ENCODE measurements at places on chromosomes 7 and 10.

DNA sequence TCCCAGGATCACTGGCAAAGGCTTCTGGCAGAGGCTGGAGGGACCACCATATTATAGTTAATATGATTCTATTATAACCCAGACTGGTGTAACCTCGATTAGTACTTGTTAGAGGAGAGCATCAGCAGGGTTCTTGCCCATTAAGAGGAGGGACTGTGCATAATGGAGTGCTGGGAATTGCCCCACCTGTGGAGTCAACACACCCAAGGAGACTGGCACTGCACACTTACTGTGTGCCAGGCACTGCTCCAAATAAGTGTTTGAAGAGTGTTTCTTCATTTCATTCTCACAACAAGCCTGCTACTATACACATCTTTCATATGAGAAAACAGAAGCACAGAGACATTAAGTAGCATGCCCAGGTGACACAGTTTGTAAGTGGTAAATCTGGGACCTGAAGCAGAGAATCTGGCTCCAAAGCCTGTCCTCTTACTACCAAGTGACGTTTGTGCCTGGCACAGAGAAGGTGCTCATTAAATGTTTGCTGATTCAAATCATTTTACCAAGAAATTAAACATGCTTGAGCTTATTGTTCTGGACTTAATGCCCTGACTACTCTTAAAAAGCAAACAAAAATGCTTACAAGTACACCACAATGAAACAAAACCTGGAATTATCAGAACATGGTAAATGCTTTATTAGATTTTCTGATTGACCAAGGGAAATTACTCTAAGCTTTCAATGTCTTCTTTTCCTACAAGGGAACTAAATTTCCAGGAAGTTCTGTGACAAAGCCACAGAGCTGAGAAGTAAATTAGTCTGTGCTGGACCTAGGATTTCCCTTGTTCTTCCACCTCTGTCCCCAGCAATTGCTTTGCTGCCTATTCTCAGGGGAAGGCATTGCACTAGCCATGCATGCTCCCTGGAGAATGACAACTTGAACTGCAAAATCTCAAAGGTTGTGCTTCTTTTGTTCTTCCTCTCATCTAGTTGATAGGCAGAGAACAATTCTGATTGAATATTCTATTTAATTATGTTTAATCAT is 809 bp downstream of the SLC13A1 start:
- no peak overlapping the region for H3K4me3 ChIP-seq
- no peaks in the 10 kb centered on the region for H3K36me3 ChIP-seq
- no peaks in the 10 kb centered on the region for H3K4me1 ChIP-seq
- no peaks in the 10 kb centered on the region for H3K27me3 ChIP-seq
- H3K27ac ChIP-seq = no peak overlapping the region

DNA sequence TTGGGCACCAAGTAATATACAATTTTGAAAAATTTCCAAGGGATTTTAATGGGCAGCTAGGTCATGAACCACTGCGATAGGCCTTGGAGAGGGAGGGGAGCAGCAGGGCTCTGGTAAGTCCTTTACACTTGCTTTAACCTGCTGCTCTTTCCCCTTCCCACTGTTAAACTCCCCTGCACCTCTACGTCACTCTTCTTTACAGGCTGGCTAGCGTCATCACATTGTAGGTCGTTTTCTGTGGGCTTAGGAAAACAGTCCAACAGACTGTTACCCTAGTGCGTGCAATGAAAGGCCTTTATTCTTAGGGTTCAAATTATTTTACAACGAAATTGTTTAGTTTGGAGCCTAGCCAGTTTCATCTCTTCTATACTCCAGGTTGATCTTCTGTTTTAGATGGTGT is 235.7 kb downstream of the AUTS2 start:
- H3K4me3 ChIP-seq = no peak overlapping the region
- H3K27ac ChIP-seq = no peak overlapping the region
- DNase-seq = no peak
- no peaks in the 10 kb centered on the region for H3K36me3 ChIP-seq
- no peaks in the 10 kb centered on the region for H3K27me3 ChIP-seq
- peaks cover 3% of the 10 kb centered on the region for H3K4me1 ChIP-seq

GRCh38 chr10:124703372-124703771 is 40.8 kb downstream of the FAM53B start:
- no peak for DNase-seq
- no peak overlapping the region for H3K4me3 ChIP-seq
- H3K36me3 ChIP-seq = peaks cover 33% of the 10 kb centered on the region
- no peaks in the 10 kb centered on the region for H3K27me3 ChIP-seq
- no peak overlapping the region for H3K27ac ChIP-seq

DNA sequence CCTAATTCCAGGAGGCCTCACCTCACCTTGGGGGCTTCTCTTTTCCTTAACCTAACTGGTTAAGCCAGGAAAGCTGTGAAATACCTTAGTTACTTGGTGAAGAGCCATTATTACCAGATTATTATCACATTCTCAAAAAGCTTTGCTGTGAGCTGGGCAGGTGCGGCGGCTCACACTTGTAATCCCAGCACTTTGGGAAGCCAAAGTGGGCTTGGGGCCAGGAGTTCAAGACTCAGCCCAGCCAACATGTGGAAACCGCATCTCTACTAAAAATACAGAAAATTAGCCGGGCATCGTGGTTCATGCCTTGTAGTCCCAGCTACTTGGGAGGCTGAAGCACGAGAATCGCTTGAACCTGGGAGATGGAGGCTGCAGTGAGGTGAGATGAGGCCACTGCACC is 102.4 kb upstream of the KLF6 start:
- peaks cover 23% of the 10 kb centered on the region for H3K4me1 ChIP-seq
- peak; percentile 67 for DNase-seq
- H3K4me3 ChIP-seq = no peak overlapping the region
- peak overlapping the region; percentile 99 for H3K27ac ChIP-seq
